ENCODE measurements at places on chromosomes 2 and 18.
A peak's percentile ranks its signal among the peaks of the same experiment; 100 is the strongest.

DNA sequence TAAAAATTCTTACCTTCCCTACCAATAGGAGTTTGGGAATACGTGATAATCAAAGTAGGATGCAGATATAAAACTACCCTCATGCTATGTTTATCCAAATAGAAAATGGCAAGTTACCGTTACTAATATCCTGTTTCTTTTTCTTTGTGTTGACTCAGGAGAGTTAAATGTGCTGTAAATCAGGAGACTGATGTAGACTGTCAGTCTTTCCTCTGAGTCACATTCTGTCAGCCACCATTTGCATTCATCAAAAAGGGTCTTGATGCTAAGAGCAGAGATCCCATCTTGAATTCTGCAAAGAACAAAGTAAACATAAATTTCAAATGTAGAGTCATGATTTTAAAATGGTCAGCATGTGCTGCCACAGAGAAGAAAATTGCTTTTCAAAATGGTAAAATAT lies 712.8 kb downstream of the SOCS6 start:
- H3K4me1 ChIP-seq = no peaks in the 10 kb centered on the region
- no peak overlapping the region for H3K4me3 ChIP-seq

DNA sequence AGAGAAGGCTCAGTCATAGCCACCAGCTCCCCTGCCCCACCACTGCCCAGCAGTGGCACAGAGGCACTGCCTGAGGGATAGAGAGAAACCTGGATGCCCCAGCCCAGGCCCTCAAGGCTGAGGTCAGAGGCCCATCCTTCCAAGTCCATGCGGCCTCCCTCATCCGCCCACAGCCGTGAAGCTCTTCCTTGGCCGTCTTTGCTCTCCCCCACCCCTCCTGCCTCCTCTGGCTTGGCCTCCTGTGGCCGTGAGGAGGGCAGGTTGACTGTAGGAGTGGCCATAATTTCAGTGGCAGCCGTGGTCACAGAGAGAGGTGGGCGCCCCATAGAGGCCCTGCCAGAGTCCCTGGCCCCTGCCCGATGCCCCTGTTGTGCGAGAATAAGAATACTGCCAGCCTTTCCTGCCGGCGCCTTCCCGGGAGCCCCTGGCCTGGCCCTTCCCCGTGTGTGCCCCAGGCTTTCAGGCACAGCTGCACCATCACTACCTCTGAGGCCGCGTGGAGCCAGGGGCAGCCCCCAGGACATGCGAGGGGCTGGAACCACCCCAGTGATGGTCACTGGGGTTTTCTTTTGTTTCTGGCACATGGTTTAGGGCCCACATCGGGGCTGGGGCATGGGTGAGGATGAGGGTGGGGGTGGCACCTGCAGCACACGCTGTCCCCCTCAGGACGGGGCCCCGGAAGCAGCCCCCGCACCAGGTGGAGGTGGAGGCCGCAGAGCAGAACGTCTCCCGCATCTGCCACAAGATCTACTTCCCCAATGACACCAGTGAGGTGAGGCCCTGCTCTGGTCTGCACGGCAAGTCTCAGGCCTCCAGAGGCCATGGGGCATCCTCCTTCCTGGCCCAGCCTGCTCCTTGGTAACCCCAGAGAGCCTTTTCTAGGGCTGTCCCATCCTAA lies 13.1 kb upstream of the GPR17 start:
- no peak overlapping the region for H3K27ac ChIP-seq
- no peak overlapping the region for H3K4me3 ChIP-seq
- no peaks in the 10 kb centered on the region for H3K27me3 ChIP-seq
- DNase-seq = no peak

DNA sequence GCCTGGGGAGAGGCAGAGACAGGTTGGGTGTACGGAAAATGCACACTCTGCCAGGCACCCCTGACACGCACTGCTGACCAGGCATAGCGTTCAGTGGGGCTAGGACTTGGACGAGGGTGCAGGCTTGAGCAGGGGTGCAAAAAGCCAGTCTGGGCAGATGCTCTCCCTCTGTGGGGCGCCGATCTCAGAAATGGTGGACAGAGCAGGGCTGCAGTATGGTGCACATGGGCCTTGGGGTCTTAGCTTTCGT lies 1.0 kb upstream of the ARHGEF4 start:
- no peaks in the 10 kb centered on the region for H3K36me3 ChIP-seq
- H3K4me1 ChIP-seq = no peaks in the 10 kb centered on the region
- no peak overlapping the region for H3K27ac ChIP-seq
- peaks cover 42% of the 10 kb centered on the region for H3K27me3 ChIP-seq

DNA sequence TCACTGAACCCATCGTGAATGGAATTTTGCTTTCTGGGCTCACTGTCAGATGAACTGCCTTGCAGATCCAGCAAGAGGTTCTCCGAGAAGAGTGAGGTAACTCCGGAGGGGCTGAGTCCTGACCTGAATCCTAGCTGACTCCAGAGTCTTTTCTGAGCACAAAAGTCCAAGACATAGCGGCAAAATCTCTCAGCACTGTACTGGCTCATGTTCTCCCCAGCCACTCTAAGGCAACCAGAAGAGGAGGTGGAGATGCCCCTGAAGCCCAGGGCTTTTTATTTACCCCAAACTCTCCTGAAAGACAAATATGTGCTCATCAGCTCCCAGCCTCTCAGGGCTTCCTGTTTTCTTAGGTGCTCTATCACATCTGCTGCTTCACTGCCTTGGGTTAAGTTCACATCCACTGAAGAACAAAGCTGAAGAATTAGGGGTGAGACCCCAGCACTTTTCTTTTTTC lies 221.8 kb downstream of the MREG start:
- H3K36me3 ChIP-seq = no peaks in the 10 kb centered on the region
- DNase-seq = no peak
- H3K4me3 ChIP-seq = no peak overlapping the region
- no peak overlapping the region for H3K27ac ChIP-seq

GRCh38 chr2:149383340-149383739 lies 53.0 kb downstream of the LYPD6 start:
- no peaks in the 10 kb centered on the region for H3K4me1 ChIP-seq
- no peak overlapping the region for H3K4me3 ChIP-seq
- no peak overlapping the region for H3K27ac ChIP-seq
- DNase-seq = no peak

GRCh38 chr2:238158509-238159070 lies at the start of gene ERFE:
ERFE (plus strand) TSS chr2:238158970; CDS start chr2:238159008, 38 bp downstream.
- peaks cover 33% of the 10 kb centered on the region for H3K27me3 ChIP-seq
- peaks cover 6% of the 10 kb centered on the region for H3K4me1 ChIP-seq
- peak within 1 kb of the TSS; percentile 69 for H3K4me3 ChIP-seq
- DNase-seq = peak; percentile 50

Measured in T-helper 2 cell treated with Interferon-gamma antibody and Interleukin-4, amounts not matched to agents 5 μg/mL and 100 μg/mL, for 36 hours (primary cell).